ENCODE measurements at places on chromosomes 4 and X. TPM values are rescaled to one million over a fixed set of nuclear protein-coding genes. Genes with fewer than 3 reads are reported as not detected.

GRCh38 chrX:10165580-10166247 is 8.9 kb downstream of the CLCN4 start:
- no peak for DNase-seq

DNA sequence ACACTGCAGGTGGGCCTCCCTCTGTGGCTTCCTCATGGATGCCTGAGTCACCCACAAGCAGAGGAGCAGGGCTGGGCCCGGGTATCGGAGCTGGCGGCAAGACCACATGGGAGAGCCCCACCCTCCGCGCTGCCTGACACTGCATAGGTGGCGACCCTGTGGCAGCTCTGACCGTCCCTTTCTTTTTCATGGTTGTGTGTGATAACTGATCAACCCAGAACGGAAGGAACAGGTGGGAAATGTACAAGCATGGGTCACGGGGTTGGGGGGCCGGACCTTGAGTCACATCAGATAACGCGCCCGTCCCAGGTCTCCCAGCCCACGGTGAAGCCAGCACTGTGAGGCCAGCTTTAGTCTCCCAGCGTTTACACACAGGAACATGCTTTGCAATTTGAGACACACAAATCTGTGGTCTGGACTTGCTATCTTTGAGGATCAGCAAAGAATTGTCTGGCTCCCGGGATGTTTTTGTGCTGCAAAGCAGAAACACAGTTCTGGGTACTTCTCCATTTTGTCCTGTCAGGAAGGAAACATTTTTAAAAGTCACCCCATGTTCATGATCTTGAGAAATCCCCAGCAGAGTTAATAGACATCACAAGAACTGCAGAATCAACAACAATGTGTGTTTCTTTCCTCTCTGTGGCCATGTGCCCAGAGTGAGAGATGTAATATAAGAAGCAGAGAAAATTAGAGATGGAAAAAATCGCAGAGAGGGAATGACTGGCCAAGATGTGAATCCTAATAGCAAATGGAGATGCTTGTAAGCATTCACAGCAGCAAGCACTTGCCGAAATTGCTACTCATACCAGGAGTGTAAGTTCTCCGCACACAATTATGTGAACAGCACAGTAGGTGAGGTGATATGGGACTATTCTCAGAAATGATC is 70.1 kb upstream of the CBR4 start:
- DNase-seq: no peak

- DNase-seq: no peak
These were observed 4.3 kb upstream of the SLC4A4 start for GRCh38 chr4:71334465-71334882.

GRCh38 chr4:88752754-88753153 is 55.1 kb upstream of the NAP1L5 start:
- DNase-seq: no peak

DNA sequence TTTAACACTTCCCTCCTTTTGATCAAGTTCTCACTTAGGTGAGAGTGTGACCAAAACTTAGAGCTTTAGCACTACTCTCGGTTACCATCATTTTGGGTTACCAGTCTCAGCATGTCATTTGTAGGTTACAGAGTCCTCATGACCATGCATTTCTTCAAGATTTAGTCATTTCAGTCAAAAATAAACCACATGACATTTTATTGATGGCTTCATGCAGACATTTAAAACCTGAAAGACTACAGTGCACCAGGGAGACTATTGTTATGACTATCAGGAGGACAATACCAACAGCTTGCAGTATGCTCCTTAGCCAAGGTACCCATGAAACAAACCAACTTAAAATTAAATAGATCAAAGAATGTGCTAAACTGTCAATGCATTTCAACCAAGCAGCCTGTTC is 498.1 kb upstream of the FSTL5 start:
- DNase-seq: no peak

- no peak for DNase-seq
These were observed 388.2 kb downstream of the STIM2 start for GRCh38 chr4:27248829-27249228.

DNA sequence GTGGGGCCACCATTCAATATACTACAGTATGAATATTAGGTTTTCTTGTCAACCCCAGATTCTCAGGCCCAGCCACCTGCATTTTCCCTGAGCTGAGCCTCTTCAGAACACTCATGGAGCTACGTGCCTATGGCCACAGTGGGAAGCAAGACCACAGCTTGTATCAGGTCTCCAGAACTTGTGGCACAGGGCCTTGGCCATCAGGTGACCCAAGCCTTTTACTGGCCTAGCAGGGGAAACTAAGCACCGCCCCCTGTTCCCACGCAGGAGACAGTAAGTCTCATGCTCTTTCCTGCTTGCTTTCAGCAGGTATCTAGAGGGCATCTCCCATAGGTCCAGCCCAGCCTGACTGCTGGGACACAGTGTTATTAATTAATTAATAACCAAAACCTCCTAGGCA is 138.4 kb upstream of the MAMLD1 start:
- no peak for DNase-seq

GRCh38 chr4:128031756-128032384 is 29.2 kb upstream of the LARP1B start:
- no peak for DNase-seq

GRCh38 chrX:41482154-41482850 is 35.2 kb downstream of the NYX start:
- no peak for DNase-seq

DNA sequence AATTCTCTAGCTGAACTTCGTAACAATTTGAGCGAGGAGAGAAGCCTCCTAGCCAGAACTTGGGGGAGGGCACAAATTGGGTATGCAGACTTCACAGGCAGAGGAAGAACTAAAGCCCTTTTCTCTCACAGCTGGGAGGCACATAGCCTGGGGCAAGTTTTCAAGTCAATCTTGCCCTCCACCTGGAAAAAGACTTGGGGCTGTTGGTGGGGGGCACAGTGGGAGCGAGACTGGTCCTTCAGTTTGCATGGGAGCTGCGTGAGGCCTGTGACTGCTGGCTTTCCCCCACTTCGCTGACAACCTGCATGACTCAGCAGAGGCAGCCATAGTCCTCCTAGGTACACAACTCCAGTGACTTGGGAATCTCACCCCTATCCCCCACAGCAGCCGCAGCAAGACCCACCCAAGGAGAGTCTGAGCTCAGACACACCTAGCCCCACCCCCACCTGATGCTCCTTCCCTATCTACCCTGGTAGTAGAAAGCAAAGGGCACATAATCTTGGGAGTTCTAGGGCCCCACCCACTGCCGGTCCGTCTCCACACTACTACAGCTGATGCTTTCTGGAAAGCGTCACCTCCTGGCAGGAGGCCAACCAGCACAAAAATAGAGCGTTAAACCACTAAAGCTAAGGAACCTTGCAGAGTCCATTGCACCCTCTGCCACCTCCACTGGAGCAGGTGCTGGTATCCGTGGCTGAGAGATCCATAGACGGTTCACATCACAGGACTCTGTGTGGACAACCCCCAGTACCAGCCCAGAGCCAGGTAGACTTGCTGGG is 160.8 kb downstream of the CBLL2 start:
- no peak for DNase-seq

DNA sequence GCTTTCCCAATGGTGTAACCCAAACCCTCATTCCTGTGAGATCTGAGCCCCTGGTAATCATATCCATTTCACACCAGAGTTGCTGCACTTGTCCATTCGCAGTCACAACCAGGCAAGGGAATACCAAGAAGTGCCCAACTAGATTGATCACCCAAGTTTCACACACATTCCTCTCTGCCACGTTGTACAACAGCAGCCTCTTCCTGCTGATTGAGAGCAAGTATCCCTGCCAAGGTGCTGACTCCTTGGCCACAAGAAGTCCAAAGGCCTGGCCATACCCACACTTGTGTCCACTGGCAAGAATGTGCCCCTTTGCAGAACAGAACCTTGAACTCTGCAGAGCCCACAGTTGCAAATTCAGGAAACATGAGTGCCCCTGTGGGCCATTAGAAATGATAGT is 6.5 kb upstream of the ACOT9 start:
- no peak for DNase-seq

GRCh38 chrX:40169193-40170101 is 71.7 kb upstream of the BCOR start:
- DNase-seq: peak; percentile 76

GRCh38 chr4:153735906-153736461 is 23.8 kb downstream of the RNF175 start:
- no peak for DNase-seq

DNA sequence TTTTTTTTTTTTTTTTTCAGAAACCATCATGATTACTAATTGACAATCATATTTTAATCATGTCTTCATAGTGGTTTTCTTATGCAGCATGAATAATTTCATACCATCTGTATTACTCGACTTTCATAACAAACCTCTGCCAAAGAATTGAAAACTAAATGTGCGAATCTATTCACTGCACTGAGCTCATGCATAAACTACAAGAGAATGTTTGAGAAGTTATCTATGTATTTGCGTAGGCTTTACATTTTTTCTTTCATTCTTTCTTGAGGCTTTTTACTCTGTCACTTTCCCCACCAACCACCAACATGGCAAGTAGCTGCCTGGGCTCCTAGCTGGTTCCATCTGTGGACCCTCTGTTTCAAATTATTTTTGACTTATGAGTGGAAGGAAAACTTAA is 1761.0 kb downstream of the STIM2 start:
- no peak for DNase-seq

DNA sequence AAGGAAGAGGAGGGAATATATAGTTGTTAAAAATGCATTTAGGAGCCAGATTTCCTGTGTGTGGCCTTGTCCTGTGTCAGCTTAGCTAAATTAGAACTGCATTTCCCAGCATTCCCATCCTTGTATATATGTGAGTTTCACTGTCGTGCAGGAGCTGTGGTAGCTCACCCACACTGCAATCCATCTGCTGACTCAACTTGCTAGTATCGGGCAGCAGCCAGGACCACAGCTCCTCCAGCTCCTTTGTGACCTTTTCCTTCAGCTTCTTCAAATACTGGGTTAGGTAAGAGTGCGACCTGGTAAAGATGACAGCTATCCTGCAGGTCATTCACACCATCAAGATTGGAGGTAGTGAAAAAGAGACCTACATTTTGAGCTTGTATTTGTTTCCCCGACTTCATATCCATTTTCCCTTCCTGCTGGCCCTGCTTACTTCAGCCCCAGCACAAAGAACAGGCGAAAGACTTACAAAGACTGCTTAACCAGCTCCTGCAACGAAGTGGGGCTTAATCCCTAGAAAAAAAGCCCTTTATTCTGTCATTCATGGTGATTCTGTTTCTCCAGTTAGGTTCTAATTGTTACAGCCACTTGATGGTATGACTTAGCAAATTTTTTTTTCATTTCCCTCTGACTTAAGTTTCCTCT is 11.4 kb downstream of the ASIC5 start:
- no peak for DNase-seq

DNA sequence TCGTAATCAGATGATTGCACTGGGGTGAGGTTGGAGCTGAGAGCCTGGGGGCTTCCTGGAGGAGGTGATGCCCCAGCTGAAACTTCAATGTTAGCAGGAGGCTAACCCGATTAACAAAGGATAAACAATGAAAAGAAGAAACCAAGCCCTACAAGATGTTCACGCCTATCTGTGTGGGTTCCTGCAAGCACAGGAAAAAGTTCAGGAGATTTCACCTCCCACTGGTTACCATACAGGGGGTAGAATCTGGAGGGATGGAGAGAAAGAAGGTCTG is 27.5 kb downstream of the JAKMIP1 start:
- DNase-seq: no peak

DNA sequence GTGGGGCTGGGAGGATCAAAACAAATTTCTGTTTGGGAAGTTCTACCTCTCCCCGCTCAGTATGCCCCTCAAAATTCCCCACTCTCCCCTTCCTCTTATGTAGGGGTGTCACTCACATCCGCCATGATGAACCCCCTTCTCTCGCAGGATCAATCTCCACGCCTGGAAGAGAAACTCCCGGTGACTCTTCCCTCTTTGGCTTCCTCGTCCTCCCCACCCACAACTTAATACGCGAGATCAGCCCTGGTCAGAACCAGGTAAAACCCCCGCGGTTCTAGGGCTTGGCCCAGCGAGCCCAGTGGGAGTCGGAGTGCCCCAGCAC is 427 bp downstream of the LAMTOR3 start:
- DNase-seq: no peak

DNA sequence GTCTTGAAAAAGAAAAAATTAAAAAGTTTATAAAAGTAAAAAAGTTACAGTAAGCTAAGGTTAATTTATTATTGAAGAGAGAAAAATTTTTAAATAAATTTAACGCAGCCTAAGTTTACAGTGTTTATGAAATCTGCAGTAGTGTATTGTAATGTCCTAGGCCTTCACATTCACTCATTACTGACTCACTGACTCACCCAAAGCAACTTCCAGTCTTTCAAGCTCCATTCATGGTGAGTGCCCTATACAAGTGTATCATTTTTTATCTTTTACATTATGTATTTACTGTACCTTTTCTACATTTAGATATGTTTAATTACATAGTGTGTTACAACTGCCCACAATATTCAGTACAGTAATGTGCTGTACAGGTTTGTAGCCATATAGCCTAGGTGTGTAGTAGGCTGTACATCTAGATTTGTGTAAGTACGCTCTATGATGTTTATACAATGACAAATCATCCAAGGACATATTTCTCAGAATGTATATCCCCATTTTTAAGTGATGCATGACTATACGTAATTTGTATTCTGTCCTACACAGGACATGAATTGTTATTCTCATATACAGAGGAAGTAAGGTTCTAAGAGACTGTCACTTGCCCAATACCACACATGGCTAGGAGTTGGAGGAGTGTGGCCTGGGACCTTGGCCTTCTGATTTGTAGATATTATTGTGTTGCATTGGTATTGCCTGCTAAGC is 19.5 kb upstream of the PDCL2 start:
- DNase-seq: no peak

GRCh38 chr4:180696460-180697092 is 1546.6 kb upstream of the TENM3 start:
- DNase-seq: no peak

GRCh38 chrX:9682456-9682855 is 83.2 kb downstream of the GPR143 start:
- no peak for DNase-seq

- DNase-seq: no peak
These were observed 2.9 kb downstream of the S100P start for GRCh38 chr4:6696611-6697010.

Gene ARHGAP10
- 2.9 TPM for total RNA-seq

Gene RASGEF1B
- 10.8 TPM for total RNA-seq

Gene DOK7
- total RNA-seq: not detected

Gene MAGEA8
- total RNA-seq: not detected

Gene RTL3
- not detected for total RNA-seq

Gene AMMECR1
- 8.7 TPM for total RNA-seq

Gene GCNA
- 4.1 TPM for total RNA-seq

Gene ARMCX1
- 2.8 TPM for total RNA-seq

Gene MGARP
- 0.27 TPM for total RNA-seq

Gene AMELX
- not detected for total RNA-seq

Gene SMARCA1
- 0.56 TPM for total RNA-seq

Measured in activated naive CD4-positive, alpha-beta T cell treated with anti-CD3 and anti-CD28 coated beads, Interleukin-2, amount 50 U/mL, for 72 hours (primary cell).